T-helper 1 cell (primary cell): ENCODE measurements at places on chromosomes 3 and 15.

- DNase-seq = no peak
Measured at GRCh38 chr3:175913286-175913685, 1054.2 kb downstream of the NAALADL2 start.

DNA sequence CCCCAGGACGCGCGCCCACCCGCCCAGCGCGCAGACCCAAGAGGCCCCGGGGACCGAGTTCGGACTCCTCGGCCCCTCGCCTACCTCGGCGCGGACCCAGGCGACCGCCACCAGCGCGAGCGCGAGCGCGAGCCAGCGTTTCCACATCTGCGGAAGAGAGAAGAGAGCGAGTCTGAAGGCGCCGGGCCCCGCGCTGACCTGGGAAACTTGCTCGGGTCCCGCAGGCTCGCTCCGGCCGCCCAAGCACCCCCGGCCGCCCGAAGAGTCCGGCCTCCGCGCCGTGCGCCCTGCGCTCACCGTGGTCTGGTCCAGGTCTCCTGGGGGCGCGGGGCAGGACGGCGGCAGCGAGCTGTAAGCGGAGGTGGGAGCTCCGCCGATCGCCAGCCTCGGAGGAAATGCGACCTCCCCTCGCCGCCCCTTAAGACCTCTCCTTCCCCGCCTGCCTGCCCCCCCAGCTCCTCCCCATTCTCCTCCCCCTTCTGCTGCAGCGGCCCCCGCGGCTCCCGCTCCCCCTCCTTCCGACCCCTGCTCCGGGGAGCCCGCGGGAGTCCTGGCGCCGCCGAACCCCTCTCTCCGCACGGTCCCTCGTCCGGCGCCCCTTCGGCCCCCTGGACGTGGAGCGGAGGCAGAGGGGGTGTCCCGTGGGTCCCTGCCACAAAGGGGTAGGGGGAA lies at the start of gene FSTL1:
Gene FSTL1 (minus strand): TSS at position 393 of the 672 bp plus-strand sequence. CDS start 246 bp downstream, at position 147.
- no peak for DNase-seq

GRCh38 chr3:122358703-122359032 lies 24.4 kb downstream of the MIX23 start:
- DNase-seq = no peak

DNA sequence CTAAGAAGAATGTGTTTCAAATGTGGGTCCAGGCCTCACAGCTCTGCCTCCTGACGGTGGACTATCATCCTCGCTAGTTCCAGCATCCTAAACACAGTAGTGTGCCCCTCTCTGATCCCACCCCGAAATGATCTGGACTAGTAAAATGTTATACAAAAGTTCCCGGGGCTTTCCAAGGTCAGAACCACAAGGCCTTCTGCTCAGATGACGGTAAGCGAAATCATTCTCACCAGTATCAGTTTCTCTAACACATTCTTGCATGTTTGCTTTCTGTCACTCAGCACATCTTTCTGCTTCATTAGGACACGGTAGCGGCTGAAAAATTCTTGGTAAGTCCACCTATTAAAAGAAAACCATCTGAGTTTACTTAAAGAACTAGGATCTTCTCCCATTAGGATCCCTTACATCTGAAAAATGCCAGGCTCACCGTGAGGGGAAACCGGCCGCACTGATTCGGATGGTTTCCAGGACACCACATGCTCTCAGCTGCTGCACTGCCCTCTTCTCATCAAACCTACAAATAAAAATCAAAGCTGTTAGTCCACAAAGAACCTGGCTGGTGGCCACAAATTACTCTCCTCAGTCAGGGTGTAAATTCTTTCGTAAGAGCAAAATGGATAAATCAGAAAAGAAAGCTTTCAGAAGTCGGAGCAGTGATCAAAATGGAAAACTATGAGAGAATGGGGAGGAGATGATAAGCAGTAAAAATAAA lies 83.9 kb upstream of the MYO5C start:
- no peak for DNase-seq

GRCh38 chr3:44359146-44359751 lies 20.7 kb downstream of the TCAIM start:
- DNase-seq = no peak

GRCh38 chr3:71709908-71710511 lies 15.2 kb downstream of the EIF4E3 start:
- no peak for DNase-seq

DNA sequence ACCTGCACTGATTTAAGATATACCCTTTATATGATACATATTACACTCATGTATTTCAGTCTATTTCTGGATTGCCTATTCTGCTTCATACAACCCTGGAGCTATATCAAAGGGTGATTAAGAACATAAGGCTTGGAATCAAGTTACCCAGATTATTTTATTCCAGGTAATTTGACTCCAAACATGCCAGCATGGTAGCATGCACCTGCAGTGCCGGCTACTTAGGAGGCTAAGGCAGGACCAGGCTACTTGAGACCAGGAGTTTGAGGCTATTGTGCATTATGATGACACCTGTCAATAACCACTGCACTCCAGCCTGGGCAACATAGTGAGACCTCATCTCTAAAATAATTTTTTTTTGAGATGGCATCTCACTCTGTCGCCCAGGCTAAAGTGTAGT lies 50.4 kb upstream of the NEO1 start:
- DNase-seq = no peak

DNA sequence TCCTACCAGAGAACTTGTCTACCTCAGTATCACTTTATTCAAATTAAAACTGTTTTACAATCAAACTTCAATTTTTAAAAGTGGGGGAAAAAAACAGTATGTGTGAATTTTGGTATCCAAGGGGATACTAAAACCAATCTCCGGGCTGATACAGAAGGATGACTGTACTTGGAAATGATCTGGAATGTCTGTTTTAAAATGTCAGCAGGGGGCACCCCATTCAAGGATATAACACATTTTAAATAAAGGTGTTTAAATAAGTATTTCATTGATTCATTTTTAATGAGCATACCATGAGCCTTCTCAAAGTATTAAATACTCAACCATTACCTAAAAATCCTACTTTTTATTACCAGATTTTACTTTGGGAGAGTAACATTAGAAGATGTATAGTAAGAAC lies 67.9 kb downstream of the ULK4 start:
- DNase-seq = no peak

DNA sequence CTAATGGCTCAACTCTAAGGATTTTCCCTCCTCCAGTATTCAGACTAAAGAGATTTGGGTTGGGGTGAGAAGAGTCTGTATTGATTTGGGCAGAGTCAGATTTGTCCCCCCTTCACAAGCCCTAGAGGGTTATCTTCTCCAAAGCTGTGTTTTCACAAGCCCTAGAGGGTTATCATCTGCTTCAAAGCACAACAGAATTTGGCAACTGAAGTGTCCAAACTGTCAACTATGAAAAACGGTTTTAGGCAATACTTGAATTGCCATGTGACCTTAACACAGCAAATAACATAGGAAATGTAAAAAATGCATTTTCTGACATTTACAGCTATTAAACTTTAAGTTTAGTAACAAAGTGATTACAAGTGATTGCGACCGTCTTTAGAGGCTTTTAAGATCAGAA lies 119.9 kb downstream of the IMPG2 start:
- no peak for DNase-seq

DNA sequence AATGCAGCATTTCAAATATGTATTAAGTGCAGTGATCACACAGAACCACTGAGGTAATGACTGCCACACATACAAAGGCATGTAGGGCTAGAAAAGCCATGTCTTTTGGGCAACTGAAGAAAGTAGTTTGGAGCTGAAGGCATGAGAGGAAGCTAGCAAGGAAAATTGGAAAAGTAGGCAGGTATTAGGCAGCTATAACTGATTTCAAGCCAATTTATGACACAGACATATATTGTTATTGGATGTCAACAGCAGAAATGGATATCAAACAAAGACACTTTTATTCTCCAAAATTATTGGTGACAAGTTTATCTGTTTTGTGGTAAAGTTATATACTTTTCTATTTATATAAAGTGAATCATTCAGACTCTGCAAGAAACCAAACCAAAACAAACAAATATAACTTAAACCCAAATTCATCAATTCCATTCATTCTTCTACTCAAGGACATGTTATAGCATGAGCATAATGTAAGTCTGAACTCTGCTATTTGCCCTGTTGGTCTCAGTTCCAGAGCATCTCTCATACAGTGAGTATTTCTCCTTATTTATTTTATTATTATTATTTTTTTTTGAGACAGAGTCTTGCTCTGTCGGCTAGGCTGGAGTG lies 307.4 kb upstream of the COL8A1 start:
- no peak for DNase-seq

GRCh38 chr3:155748611-155749365 lies 3.9 kb upstream of the PLCH1 start:
- DNase-seq = no peak

DNA sequence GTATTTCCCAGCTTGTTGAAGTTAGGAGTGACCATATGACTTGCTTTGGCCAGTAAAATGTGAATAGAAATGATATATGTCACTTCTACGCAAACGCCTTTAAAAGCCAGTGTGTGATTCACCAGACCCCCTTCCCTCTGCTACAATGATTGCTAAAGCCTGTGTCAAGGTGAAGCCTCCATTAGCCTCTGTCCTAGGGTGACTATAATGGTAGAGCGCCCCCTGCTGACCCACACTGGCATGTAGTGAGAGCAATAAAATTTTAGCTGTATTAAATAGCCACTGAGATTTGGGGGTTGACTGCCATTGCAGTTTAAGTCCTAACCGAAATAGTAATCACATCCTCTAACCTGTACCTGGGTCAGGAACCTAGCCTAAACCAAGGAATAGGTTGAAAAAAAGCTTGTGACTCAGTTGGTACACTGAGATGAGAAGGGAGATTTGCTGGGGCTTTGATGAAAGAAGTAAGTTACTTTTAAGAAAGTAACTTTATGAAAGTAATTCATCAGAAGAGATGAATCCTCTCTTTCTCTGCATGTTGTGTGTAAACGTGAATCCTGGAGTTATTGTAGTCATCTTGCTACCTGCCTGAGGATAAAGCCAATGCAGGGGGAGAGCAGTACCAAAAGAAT lies 52.6 kb downstream of the GTF2E1 start:
- DNase-seq = peak; percentile 55

GRCh38 chr3:106303766-106304165 lies 435.0 kb upstream of the CBLB start:
- DNase-seq = no peak

DNA sequence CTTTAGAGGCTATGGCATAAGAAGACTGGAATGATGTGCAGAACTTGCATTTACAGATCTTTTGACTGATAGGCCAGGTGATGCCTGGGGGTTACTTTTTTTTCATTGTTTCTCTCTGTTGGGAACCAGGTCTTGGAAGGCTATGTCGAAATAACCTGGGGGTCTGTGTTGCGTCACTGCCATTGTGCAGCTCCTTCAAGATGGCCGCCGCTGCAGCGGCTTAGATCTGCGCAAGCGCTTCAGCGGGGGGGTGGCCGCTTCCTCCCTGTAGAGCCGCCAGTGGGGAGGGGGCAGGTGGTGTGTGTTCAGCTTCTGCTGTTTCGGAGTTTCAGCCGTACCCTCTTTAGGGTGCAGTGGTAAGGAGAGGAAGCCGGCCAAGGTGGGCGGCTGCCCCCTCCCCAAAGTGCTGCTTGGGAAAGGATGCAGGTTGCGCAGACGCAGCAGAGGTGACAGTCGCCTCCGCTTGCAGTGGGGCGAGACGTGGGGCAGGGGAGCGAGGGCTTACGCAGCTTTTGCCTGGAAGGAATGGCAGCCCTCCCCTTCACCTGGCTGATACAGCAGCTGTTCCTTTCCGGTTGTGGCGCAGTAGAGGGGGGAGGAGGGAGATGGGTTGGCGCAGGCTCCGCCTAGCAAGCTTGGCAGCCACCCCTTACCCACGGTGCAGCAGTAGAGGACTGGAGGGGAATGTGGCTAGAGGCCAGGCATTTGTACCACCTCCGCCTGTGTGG lies 1.5 kb downstream of the SNRPN start:
- peak; percentile 81 for DNase-seq

DNA sequence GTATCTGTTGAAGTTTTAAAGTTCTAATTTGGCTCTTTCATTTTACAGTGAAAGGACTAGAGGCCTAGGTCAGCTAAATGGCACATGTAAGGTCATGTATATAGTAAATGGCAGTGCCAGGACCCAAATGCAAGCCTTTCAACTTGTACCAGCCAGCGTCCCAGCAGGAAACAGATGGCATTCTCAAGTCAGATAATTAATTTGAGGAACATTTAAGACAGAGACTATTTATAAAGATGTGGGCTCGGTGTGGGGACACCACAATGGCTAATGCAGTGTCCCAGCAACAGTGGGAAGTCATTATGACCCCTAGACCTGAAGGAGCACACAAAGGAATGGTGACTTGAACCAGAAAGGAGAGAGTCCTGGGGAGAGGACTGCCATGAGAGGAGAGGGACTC lies 6.1 kb downstream of the MINDY4B start:
- DNase-seq = no peak

- DNase-seq = no peak
Measured at GRCh38 chr3:162437480-162437879, 940.9 kb downstream of the OTOL1 start.

GRCh38 chr3:15329046-15330005 lies 3.1 kb downstream of the SH3BP5 start:
- no peak for DNase-seq
